T1000 (cell line): ENCODE measurements at places on chromosomes 7 and 10.

GRCh38 chr7:38905056-38905759 is 3.8 kb downstream of the VPS41 start:
- DNase-seq, result no peak

GRCh38 chr10:14040787-14041631 is 289.7 kb downstream of the FRMD4A start:
- no peak for DNase-seq

DNA sequence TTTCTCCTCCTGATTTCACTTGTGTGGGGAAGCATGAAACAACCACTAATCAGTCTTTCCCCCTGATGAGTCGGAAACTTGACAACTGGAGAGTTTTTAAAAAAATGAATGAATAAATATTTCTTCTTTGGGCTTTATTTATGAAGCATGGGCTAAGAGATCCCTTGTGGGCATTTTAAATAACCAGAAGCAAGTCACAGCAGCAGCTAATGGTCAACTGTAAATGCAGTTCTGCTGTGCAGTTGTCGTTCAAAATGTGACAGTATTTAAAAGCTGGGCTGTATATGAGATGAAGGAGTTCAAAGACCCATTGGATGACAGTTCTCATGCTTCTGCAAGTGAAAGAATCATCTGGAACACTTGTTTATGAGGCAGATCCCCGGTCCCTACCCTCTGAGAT is 54.1 kb downstream of the STEAP1B start:
- DNase-seq, result no peak

- DNase-seq, result no peak
Measured at GRCh38 chr7:110397927-110398660, 692.8 kb upstream of the LRRN3 start.

DNA sequence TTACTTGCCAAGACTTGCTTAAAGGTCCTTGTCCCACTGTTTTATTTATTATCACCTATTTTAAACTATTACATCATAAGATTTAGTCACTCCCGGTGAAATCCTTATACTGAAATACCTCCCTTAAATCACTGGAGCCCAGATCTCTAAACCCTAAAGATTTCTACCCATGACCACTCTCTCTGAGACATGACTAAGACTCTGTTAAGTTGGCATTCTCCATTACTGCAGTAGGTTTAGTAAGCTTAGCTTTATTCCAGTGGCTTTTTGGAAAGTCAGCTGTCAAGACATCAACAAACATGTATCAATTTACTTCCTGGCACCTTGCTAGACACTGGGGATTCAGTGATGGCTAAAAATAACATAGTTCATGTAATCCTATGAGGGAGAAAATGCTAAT is 874.2 kb downstream of the KCNMA1 start:
- DNase-seq, result no peak

DNA sequence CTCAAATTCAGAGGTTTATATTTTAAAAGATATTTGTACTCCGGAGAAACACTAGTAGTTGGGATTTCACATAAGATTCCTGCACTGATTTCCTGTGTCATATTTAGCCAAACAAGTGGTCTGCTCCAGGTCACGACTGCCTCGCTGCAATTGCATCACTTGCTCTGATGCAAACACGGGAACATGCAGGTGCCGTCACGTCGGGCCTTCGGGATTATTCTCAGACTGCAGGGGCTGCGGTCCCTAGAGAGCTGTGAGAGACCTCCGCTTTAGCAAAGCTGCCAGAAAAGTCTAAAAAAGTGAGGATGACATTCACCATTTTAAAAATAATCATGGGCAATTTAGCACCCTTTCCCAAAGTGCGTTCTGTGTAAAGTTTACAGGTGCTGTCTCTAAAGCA is 93.5 kb upstream of the DDC start:
- DNase-seq, result no peak

DNA sequence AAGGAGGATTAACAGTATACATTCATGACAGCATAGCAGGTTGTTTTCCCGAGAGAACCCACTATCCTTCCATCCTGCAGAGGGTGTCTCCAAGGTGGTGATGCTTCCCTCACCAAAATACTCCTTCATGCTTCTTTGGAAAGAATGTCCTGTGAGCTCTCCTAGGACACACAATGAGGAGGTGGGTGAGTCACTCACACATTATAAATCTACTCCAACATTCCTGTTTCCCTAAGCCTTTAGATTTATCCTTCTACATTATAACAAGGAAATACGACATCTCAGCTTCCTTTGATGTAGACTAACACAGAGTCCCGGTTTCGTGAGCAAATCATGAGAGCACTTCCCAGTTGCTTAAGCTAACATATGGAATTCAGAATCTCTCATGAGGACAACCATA is 689.7 kb upstream of the CELF2 start:
- no peak for DNase-seq

- DNase-seq, result no peak
Measured at GRCh38 chr7:12759151-12759550, 71.7 kb downstream of the ARL4A start.

GRCh38 chr10:45308707-45309106 is 6.7 kb downstream of the OR13A1 start:
- no peak for DNase-seq

GRCh38 chr7:96200740-96201139 is 121.2 kb downstream of the SLC25A13 start:
- DNase-seq, result no peak

- DNase-seq, result no peak
Measured at GRCh38 chr7:17939211-17939605, 1.1 kb downstream of the SNX13 start.

DNA sequence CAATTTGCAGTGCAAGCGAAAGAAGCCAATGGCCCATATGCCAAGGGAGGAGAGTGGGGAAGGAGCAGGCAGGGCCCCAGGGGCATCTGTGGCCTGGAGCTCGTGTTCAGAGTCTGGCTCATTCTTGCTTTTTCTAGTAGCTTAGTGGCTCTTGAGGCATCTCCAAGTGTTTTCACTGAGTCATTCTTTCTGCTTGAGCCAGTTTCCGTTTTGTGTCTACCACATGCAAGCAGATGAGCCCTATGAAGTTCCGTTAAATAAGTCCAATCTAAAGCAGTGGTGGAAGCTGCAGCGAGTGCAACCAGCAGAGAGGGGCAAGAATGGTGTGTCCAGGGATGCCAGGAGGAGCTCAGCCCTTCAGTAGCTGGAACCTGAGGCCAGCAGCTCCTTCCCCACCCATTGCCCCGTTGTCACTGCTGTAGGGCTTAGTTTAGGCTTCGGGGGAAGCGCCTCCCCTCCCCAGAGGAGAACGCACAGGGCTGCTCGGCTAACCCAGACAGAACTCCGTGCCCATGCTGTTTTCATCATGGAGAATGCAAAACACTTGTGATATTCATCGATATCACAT is 57.4 kb upstream of the EBF3 start:
- DNase-seq, result peak; percentile 63

GRCh38 chr7:87475359-87476178 is at the start of gene ABCB4:
Gene ABCB4, minus strand, starts transcription at chr7:87475680. Its CDS starts 215 bp downstream, at chr7:87475465.
- no peak for DNase-seq

GRCh38 chr7:50605059-50605458 is 39.9 kb upstream of the DDC start:
- no peak for DNase-seq

GRCh38 chr10:89238956-89239644 is 12.5 kb downstream of the LIPA start:
- no peak for DNase-seq
